Liver (tissue), 10 donors: ENCODE measurements at places on chromosomes 11 and 22.

- DNase-seq: no peak
These were observed 6.2 kb downstream of the MYO18B start for GRCh38 chr22:25748140-25748539.

DNA sequence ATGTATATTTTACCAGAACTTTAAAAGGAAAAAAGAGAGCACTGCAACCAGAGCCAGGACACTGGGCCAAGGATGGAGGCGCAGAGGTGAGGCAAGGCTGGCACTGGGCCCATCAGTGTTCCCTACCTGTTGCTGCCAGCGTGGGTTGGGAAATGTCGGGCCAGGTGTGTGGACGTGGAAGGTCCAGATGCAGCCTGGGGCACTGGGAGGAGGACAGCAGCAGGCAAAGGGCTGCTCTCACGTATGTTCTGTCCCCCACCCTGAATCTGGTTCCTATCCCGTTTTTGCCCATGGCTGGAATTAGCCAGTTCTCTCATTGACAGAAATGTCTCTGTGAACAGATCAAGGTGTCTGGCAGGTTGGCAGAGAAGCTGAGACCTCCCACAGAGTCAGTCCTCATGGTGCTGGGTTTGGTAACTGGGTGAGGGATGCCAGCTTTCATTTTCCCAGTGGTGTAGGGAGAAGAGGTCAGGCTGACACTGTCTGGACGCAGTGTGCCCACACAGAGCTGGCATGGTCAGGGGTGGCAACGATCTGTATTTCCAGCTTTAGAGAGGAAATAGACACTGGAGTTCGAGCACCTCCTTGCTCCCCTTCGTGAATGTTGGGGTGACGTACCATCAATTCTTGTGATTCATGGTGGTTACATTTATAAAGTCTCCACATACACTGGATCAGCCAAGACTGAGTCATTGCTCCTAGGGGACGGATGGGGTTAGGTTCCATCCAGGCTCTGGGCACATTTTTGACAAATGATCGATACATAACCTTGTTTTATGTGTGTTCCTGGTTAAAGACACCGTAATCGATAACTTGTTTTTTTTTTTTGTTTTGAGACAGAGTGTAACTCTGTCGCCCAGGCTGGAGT lies 4.3 kb upstream of the PNPLA3 start:
- DNase-seq: no peak

GRCh38 chr22:37428649-37429586 lies 1.6 kb upstream of the ELFN2 start:
- DNase-seq: peak; percentile 58

DNA sequence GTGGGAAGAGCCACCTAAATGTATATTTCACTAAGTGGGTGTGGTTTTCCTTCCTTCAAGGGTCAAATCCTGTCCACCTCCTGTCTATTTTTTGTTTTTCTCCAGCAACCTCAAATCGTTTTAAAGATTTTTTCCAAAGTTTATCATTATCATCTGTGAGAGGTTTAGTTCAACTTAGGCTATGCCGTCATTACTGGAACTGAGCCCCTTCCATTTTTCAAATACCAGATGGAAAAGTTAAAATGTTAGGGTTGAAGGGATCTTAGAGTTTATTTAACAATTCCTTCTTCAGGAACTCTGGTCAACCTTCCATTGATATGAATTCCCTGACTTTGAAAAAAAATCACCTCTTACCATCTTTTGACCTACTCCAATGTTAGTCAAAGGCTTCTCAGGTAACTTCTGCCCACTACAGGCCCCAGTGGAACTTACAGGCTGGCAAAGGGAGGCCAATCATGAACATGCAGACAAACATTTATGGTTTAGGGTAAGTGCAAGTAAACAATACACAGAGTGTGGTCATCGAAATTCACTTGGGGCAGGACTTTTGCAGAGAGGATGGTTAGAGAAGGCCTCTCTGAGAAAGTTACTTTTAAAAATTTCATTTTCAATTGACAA lies 45.2 kb downstream of the SYN3 start:
- no peak for DNase-seq

GRCh38 chr11:8019314-8020243 lies 32.4 kb downstream of the EIF3F start:
- no peak for DNase-seq

DNA sequence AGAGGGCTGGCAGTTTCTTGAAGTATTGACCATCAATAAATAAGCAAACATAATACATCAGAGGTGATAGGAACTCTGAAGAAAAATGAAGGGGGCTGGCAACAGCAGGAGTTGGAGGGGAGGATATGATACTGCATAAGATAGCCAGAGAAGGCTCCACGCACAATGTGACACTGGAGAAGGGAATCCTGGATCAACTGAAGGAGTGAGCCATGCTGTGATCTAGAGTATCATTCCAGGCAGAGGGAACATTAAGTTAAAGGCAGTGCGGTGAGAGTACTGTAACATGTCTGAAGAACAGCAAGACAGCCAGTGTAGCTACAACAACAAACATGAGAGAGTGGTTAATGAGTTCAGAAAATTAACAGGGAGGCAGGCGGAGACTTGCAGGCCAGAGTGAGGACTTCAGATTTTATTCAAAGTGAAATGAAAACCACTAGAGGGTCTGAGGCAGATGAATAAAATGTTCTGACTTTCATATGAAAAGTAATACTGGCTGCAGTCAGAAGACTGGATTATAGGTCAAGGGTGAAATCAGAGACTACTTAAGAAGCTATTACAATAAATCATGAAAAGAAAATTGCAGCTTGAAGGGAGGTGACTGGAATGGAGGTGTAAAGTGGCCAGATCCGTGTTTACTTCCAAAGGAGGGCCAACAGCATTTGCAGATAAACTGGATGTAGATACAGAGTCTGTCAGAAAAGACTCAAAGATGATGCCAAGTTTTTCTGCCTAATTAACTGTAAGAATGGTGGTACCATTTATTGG lies 49.4 kb downstream of the RRAS2 start:
- no peak for DNase-seq

DNA sequence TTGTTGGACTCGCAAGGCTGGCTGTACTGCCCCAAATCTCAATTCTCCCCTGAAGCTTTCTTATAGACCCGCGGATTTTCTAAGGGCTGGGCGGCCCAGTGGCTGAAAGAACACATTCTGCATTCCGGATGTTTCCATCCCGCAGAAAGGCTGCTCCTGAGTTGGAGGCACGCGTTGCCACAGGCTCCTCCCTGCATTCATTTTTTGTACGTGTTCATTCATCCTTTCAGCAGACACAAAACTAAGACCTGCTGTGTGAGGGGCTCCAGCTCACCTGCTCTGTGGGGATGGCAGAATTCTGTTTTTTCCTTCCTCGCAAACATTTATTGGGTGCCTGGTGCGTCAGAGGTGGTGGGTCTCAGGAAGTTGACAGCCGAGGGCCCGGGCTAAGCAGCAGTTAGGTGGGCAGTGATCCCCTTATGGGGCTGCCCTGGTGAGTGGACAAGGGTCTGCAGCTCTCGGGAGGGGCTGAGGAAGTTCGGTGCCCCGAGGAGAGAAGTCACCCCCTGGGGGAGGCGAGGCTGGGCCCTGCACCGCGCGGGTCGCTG lies 23.7 kb downstream of the SHANK3 start:
- DNase-seq: no peak

DNA sequence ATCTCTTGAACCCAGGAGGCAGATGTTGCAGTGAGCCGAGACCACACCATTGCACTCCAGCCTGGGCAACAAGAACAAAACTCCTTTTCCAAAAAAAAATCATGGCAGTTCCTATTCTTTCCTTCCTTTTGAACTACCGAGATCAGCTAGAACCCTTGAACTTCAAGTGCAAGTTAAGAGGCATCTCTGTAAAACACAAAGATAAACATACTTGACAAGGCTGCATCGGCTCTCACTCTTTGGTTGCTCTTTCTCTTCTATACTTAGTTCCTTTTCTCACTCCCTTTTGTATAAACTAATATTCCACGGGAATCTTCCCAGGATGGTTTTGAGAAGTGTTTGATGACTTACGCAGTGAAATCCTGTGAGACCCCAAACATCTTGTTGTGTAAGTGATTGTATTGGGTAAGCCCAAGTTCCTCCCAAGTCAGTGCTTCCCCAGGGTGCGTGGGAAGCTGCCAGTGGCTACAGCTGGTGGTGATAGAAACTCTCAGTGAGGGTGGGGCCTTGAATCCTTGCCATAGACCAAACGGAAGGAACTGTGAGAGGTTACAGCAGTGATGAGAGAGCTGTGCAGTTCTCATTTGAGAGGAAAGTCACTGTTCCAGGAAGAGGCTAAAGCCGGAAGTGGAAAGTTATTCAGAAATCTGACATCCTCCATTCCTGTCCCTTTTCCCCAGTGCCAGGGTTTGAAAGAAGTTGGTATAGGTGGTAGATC lies 24.1 kb upstream of the CDC42EP2 start:
- DNase-seq: no peak

DNA sequence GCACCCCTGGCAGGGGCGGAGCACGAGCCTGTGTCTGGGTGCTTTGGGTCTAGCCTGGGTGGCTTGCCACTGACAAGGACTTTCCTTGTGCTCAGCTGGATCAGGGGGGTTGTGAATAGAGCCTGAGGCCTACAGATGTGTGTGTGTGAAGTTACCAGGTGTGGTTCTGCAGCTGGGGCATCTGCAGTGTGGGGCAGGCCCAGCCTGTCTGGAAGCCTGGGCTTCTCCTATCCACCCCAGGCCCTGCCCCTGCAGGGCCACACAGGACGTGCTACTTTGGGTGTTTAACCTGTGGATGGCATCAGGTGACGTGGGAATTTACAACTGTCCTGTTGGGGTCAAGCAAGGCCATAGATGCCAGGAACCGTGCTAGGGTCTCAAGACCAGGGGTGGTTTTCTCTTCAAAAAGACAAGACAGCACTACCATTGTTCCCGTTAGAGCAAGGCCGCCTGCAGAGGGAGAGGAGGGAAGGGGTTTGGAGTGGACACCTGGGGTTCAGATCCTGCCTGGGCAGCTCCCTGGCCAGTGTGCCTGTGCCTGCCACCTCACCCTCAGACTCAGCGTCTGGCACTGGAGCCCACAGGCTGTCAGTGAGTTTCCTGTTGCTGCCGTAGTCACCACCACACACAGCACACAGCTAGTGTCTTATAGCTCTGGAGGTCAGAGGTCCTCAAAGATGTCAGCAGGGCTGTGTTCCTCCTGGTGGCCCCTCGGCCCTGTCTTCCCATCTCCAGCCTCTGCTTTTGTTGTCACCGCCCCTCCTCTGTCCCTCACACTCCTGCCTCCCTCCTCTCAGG lies 31.6 kb downstream of the CTTN start:
- DNase-seq: no peak

DNA sequence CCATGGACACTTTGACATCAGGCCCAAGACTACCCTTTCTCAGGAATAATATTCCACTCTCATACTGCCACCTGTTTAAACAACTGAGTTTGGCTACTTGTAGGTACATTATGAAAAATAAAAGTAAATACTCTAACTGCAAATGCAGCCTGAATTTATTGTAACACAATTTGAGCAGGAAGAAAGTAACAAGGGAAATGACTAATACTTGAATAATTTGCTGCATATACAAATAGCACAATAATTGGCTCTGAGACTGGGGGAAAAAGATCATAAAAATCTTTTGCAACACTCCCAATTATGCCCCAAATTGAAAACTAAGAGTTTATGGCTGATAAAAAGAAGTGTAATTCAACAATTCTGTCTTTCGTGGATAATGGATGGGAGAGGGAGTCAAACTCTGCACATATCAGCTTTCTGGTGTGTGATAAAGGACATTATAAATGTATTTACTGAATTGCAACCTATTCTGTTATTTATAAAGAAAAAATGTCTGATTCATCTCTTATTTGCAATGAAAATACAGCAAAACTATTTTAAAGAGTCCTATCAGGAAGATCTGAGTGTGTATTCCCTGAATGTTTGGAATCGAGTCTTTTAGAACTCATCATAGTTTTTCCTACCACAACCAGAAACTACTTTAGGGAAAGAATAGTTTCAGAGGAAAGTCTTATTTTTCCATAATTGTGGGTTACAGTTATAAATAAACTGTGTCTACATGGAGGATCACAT lies 359.0 kb downstream of the JRKL start:
- DNase-seq: no peak

- no peak for DNase-seq
These were observed 26.0 kb downstream of the OSBPL5 start for GRCh38 chr11:3139086-3139440.

- DNase-seq: peak; percentile 14
These were observed 875.2 kb downstream of the BRD1 start for GRCh38 chr22:48952256-48953102.

- no peak for DNase-seq
These were observed 5.1 kb upstream of the ENDOD1 start for GRCh38 chr11:95084509-95084908.

- no peak for DNase-seq
These were observed 199.1 kb downstream of the SWAP70 start for GRCh38 chr11:9862981-9863380.

DNA sequence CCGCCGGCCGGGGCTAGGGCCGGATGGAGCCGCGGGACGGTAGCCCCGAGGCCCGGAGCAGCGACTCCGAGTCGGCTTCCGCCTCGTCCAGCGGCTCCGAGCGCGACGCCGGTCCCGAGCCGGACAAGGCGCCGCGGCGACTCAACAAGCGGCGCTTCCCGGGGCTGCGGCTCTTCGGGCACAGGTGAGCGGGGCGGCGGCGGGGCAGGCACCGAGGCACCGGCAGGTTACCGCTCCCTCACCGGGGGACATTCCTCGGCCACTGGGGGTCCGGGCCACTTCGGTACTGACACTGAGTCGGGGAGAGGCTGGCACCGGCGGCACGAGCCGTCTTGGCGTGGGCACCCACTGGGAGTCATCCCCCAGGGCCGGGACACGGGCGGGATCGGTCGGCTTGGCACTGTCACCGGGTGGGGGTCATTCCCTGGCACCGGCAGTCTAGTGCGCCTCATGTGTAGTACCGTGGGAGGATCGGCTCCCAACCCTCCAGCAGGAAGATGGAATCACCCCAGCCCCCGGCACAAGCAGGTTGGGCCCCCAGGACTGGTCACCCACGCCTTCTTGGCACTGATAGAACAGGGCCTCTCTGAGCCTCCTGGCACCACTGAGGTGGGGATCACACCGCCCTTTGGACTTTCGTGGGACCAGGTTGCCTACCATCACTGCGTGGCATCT lies 511 bp downstream of the DGKZ start:
- no peak for DNase-seq

DNA sequence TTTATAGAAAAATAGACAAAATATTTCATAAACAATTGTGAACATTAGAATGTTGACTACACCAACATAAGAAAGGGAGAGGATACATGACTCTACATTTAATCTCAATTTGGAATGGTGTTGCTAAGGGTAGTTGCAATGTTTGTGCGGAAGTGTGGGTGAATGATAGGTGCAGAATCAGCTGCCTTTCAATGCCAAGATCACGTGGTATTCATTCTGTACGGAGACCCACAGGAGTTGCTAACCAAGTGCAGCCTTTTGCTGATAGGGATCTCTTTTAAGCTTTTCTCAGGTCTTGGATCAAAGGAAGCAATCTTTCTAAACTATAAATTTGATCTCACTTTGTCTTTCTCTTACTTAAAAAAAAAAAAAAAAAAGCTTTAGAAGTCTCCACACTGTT lies 29.8 kb upstream of the CTSC start:
- no peak for DNase-seq

DNA sequence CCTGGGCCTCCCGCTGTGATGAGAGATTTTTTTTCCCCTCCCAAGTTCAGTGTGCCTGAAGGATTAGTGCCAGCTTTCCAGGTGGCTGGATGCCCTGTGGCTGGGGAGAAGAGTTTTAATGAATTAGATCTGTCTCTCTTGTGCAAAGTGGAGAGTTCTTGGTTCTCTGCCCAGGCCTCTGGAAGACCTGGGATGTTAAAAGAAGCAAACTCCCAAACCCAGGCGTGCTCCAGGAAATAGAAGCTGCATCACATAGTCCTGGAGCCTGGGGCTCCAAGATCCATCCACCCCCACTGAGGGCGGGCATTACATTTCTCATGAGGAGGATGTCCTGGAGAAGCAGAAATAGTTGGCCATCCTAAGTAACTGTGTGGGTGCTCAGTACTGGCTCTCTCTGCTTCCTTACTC lies 30.6 kb downstream of the SDHAF2 start:
- no peak for DNase-seq

- DNase-seq: no peak
These were observed 3.0 kb downstream of the MUS81 start for GRCh38 chr11:65862941-65863888.
